ENCODE measurements at places on chromosomes 1 and 21.

DNA sequence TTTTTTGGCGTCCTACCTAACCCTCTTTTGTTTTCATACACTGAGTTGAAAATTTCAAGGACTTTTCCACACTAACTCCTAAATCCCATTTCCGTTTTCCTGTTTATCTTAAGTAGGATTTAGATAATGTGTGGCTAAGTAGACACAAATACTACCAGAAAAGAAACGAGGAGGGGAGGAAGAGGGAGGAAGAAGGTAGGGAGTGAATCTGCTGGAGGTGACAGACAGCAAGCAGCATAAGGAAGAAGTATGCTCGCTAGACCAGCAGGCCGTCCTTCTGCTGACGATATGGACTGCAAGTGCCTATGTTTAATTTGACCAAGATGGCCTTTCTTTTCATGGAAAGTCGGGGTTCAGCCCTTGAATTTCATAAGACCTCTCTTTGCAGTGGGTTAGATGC lies 256.9 kb upstream of the RAB4A start:
- DNase-seq = no peak

DNA sequence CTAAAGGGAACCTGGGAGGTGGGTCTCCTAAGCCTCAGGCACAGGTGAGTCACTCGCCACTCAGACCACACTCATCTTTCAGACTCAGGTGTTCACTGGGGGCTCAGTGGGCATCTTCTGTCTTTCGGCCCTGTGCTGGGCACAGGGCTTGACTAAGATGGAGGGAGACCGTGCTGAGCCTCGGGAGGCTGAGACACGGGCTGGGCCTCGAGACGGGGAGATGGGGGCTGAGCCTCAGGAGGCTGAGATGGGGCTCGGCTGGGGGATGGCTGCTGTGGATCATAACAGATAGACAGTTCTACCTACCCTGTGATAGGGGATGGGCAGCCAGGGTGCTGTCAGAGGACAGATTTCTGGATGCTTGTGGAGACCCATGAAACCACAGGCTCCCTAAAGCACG lies 15.5 kb upstream of the IFNLR1 start:
- DNase-seq = no peak

DNA sequence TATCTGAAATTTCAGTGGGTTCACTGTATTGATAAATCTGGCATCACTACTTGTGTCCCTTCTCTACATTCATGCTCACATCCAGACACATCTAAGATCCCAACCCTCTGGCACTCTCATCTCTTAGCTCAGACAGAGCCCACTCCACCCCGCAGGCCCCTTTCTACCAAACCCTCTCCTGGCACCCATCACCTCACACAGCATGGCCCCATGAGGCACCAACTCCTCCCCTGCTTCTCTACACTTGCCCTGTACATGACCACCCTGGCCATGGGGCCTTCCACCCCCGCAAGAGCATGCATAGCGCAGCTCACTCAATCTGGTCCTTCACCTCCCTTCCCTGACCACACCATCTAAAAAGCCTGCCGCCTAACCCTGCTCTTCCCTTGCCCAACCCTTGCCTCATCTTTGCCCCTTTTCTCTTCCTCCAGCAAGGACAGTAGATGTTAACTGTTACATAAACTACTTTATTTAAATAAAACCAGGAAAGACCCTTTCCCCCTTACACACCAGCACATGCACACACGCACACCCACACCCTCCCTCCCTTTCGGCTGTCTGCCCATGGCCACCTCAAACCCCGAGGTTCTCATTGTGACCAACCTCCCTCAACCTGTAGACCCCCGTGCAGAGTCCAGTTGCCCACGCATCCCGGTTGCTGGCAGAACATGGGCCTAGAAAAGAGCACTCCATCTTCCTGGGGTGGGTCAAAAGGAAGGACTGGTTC lies 15.6 kb downstream of the SH3BP5L start:
- no peak for DNase-seq

GRCh38 chr1:63739452-63739851 lies 34.4 kb upstream of the ROR1 start:
- no peak for DNase-seq

- no peak for DNase-seq
Measured at GRCh38 chr1:200332716-200333115, 77.1 kb downstream of the ZNF281 start.

DNA sequence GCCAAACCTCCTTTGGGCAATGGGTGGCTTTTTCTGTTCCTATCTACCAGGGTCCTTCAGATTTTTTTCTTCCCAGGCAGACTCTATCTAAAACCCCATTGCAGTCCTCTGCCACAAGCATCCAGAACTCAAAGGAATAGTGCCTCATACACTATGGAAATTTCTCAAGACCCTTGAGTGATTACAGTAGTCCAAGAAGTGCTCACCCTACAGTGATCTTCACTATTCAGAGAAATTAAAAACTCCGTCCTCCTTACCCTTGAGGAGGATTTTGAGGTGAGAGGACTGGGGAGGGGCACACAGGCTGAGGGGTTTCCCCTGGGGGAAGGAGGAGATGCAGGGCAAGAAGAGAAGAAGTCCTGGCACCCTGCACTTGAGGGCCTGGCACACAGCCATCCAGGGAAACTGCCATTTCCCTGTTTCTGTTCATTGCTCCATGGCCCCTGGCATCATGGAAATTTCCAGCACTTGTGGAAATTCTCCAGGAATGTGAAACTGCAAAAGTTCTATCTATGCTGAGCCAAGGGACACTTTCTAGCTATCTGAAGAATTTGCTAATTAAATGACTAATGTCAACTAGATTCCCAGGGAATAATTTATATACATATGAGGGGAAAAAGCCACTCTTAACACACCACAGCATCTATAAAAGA lies 102.5 kb upstream of the ATP1B1 start:
- DNase-seq = peak; percentile 21

DNA sequence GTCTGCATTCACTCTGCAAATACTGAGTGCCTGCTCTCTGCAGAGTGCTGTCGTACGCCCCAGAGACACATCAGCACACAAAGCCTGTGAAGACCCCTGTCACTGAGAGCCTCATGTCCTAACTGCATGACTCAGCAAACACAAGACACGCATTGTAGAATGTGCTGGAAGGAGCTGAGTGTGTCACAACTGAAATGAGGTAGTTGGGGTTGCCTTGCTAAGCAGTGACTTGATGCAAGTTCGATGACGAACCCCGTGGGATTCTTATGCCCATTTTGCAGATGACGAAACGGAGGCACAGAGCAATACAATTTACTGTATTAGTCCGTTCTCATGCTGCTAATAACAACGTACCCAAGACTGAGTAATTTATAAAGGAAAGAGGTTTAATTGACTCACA lies 65.1 kb downstream of the RIPK4 start:
- no peak for DNase-seq

GRCh38 chr1:235051521-235051920 lies 77.1 kb downstream of the TOMM20 start:
- no peak for DNase-seq

DNA sequence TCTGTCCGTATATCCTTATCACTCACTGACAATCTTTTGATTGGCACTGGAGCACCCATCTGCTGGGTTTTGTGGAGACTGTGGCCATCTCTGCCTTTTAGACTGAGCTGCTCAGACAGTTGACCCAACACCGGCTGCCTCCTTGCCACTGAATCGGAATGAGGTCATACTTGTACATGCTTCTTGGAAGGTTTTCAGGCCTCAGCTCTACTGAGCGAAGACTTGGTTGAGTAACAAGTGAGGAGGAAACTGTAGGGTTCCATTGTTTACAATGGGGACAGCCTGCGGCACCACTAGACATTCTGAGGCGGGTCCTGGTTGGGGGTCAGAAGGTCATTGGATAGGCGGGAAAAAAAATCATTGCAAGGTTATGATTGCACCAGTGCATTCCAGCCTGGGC lies 320.3 kb downstream of the KIF26B start:
- no peak for DNase-seq

- DNase-seq = no peak
Measured at GRCh38 chr1:114209971-114210370, 56.3 kb upstream of the SYT6 start.

DNA sequence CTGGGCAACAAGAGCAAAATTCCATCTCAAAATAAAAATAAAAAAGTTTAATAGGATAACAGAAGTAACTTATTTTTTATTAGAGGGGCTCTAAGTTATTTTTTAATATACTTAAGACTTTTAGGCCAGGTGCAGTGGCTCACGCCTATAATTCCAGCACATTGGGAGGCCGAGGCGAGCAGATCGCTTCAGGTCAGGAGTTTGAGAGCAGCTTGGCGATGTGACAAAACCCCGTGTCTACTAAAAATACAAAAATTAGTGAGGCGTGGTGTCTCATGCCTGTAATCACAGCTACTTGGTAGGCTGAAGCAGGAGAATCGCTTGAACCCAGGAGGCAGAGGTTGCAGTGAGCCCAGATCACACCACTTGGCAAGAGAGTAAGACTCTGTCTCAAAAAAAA lies 180.5 kb upstream of the NR5A2 start:
- DNase-seq = no peak

DNA sequence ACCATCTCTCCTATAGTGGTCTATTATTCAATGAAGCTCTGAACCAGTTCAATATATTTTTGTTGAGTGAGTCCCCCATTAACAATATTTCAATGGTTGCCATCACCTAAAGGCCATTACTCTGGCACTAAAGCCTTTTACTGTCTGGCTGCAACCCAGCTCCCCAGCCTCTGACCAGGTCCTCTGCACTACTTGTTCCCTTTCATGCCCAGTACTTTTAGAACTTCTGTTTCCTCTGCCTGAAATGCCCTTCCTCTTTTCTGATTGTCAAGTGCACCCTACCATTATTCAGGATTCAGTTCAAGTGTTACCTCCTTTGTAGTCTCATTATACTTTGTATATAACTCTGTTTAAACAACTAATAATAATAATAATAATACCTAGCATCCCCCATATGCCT lies 30.4 kb upstream of the ZFYVE9 start:
- no peak for DNase-seq

- no peak for DNase-seq
Measured at GRCh38 chr1:37274938-37275631, 199.3 kb upstream of the ZC3H12A start.

- DNase-seq = no peak
Measured at GRCh38 chr1:232273011-232273410, 356.9 kb downstream of the SIPA1L2 start.

DNA sequence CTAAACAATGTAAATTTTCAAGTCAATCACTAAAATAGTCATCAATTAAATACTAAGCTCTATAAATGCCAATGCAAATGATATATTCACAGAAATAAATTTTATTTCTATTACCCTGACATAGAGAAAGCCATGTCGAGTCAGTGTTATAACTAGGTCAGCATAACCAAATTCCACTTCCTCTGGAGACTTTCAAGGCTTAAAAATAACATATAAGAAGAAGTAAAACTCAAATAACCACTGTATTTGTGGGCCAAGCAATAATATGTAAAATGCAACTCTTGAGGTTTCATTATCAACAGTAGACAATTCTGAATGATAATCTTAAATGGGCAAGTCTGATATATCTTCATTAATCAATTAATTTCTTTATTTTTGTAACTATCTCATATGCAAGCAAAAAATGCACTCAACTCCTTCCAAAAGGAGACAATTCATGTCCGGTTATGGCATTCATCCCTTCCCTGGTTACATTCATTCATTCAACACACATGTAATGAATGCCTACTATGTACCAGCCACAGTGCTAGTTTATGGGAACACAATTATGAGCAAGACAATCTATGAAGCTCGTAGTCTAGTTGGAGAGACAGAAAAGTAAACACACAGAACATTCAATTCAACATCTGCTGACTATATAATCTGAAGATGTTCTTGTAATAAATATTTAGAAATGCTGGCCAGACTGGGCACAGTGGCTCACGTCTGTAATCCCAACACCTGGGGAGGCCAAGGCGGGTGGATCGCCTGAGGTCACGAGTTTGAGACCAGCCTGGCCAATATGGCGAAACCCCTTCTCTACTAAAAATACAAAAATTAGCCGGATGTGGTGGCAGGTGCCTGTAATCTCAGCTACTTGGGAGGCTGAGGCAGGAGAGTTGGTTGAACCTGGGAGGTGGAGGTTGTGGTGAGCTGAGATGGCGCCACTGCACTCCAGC lies 37.1 kb upstream of the CAP1 start:
- no peak for DNase-seq

DNA sequence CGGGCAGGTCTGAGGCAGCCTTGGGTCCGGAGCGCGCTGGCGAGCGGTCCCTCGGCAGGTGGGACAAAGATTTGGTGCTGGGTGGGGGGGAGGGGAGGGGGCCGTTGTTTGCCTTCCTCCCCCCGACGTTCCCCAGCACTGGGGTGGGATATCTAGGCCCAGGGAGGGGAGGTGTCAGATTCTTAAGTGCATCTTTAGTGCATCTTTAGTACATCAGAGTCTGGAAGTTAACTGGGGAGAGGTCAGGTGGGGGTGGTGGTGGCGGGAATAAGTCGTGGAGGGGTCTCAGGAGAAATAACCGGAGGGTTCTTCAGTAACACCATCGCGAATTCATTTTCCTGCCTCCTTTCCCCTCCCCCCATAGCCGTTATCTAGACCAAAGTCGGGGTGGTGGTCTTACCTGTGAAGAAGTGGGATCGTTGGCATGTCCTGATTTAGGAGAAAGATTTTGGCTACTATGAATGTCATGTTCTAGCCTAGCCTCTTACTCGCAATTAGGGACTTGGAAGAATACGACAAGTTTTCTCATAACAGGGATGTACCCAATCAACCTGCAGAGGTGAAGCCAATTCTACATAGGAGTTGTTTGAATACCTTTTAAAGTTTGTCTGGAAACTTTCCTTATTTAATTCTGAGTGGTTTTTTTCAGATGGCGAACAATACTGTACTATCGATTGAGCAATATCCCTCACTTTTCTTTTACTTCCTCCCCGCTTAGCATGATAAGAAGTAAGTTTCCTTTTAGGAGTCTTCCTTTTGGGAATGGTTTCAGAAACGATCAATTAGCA lies 886 bp downstream of the ZMYM4 start:
- no peak for DNase-seq

DNA sequence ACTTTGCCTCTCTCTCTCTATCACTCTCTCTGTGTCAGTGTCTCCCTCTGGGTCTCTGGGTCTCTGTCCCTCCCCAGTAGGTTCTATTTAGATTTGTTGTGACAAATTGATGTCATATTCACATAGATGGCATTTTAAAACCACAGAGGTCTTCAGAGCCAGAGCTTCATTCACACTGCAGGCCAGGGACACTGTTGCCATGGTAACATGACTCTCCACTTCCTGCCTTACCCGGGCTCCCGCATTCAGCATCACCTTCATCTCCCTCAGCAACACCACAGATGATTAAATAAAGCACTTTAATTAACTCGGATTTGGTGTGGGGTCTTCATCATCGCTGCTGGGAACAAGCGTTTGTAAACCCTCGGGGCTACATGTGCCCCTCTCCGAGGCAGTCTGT lies 132.6 kb downstream of the ETS2 start:
- DNase-seq = no peak

- no peak for DNase-seq
Measured at GRCh38 chr1:53016705-53017104, 45.3 kb upstream of the PODN start.

GRCh38 chr1:82042306-82043060 lies 241.7 kb downstream of the ADGRL2 start:
- no peak for DNase-seq

GRCh38 chr1:162144853-162145252 lies 75.4 kb downstream of the NOS1AP start:
- no peak for DNase-seq

- DNase-seq = no peak
Measured at GRCh38 chr1:152886085-152886484, 8.0 kb downstream of the SMCP start.

GRCh38 chr1:179177182-179177581 lies 52.3 kb downstream of the ABL2 start:
- peak; percentile 32 for DNase-seq
